ENCODE measurements at places on chromosomes 12 and 14.

GRCh38 chr12:9198012-9198411 lies 10.2 kb downstream of the PZP start:
- no peak for DNase-seq

DNA sequence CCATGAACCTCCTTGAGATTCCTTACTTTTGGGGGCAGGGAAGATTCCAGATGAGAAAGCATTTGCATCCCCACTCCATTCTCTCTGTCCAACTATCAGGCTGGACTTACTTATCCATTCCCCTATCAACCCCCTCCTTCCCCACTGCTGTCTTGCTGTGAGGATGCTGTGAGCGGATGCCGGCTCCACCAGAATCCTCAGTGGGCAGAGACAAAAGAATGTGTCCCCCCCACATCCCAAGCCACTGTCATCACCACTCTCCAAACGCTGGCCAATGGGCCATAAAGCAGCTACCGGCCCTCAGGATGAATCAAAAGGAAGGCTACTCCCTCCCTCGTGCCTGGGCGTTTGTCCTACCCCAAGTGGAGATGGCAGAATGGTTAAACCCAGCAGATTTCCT lies 173.0 kb upstream of the NTF3 start:
- no peak for DNase-seq

DNA sequence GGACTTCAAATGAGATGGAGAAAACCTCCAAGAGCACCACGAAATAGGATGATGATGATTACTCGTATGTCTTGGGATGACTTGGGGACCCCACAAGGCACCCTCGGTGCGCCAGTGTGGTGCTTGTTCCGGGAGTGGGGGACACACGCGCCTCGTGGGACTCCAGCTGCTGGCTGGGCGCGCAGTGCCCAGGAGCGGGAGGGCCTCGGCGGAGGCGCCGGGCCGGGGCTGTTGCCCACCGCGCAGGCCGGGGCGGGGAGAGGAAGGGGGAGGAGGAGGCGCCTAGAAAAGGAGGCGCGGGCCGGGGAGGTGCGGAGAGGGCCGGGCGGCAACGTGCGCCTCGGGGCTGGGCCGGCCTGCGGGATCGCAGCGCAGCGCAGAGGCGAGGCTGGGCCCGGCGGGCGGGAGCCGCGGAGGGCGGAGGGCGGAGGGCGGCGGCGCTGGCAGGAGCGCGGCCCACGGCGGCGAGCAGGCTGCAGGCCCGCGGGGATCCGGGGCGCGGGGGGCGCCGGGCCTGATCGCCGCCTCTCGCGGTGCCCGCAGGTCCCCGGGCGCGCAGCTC lies at the start of gene RFLNA:
Gene RFLNA (plus strand): TSS at position 314 of the 562 bp plus-strand sequence. CDS start 337 bp downstream, outside the sequence.
- no peak for DNase-seq

DNA sequence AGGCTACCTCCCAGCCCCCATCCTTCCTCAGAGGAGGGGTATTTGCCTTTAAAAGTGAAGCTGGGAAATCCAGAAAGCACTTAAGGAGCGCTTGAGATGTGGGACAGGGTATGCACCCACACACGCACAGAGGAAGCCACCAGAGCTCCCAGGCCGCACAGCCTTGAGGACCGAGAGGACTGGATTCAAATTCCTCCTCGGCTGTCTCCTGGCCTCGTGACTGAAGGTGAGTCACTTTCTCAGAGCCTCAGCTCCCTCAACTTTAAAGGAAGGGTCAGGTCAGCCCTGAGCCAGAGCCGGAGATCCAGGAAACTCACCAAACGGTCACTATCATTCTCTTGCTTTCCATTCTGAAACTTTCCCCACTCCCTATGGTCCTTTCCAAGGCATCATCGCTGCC lies 37.6 kb downstream of the BCL11B start:
- no peak for DNase-seq

DNA sequence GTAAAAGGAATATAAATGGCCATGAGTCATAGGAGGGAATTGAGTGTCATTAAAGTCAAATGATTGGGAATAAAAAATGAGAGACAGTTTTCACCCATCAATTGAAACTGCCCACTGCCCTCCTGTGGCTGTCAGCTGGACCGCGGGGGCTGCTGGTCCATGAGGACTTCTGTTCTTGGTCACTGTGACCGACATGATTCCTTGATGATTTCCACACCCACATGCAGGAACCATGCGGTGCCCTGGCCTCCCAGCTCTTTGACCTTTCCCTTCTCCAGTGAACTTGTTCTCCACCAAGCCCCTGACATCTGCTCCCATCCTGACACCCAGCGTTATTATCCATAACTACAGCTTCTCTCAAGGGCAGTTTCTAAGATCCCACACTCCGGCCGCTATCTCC lies 48.4 kb downstream of the C12orf75 start:
- no peak for DNase-seq

DNA sequence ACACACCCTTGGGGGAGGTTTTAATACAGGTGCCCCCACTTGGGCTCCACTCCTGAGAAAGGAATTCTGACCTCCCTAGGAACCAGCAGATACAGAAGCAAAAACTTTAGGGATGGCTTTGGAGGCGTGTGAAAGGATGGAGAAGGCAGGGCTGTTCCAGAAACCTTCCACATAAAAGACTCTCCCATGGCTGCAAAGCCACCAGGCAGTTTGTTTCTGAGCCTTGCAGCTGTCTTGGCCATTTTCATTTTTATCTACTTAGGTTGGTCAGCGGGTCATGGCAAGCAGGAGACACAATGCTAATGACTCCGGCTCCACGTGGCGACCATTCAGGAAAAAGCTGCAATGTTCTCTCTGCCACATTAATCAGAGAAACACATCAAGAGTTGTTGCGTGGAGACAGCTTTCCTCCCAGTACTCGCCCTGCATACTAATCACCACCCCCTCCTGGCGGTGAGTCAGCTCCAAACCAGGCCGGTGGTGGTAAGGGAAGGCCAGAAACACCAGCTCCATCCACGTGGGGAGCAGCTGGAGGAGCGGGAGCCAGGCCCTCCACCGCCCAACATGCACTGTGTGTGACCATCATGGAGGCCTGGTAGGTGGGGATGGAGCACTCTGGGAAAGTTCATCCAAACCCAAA lies 30.9 kb upstream of the IRF2BPL start:
- DNase-seq = no peak

GRCh38 chr12:14919455-14919854 lies 18.9 kb downstream of the ERP27 start:
- DNase-seq = no peak

DNA sequence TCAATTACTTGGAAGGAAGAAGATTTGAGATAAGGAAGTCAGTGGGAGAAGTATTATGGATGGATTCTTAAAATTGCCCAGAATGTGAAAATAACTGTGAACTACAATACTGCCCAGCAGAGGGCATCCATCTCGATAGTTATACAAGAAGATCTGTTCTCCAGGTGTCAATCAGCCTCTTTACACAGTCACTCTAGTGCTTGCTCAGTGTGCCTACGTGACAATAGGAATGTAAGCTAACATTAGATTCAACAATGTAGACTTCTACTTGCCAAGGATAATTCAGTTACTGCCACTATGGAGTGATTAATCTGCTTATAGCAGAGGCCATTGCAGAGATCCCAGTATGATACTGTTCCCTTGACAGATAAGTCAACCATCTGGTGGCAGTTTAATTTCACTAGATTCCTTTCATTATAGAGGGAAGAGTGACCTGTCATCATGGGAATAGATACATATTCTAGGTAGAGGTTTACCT lies 10.6 kb upstream of the MAP4K5 start:
- DNase-seq = no peak

- DNase-seq = no peak
Observed at GRCh38 chr12:132211816-132212215, 67.6 kb downstream of the NOC4L start.

GRCh38 chr14:67618617-67619063 lies 1.1 kb upstream of the ARG2 start:
- no peak for DNase-seq

GRCh38 chr12:29653286-29653685 lies 130.5 kb downstream of the TMTC1 start:
- DNase-seq = no peak

DNA sequence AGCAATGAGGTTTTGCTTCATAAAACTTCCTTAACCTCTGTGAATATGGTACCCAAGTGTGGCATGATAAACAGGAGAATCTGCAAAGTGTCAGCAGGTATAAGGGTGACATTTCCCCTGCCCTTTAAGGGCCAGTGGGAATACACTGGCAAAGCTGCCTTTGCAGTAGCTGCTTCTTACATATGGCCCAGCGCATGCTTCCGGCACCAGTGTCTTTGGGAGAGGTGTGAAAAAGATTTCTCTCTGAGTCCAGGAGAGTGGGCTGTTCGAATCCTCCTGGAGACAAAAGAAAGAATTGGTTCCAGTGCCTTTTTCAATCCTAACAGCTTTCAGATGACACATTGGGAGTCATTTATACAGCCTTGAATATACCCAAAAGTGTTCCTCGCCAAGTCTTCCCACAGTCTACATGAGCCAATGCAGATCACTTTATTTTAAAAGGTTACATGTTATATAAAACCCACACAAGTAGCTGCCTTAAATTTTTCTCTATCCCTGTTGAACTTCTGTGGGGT lies 437.7 kb downstream of the PRKD1 start:
- no peak for DNase-seq

DNA sequence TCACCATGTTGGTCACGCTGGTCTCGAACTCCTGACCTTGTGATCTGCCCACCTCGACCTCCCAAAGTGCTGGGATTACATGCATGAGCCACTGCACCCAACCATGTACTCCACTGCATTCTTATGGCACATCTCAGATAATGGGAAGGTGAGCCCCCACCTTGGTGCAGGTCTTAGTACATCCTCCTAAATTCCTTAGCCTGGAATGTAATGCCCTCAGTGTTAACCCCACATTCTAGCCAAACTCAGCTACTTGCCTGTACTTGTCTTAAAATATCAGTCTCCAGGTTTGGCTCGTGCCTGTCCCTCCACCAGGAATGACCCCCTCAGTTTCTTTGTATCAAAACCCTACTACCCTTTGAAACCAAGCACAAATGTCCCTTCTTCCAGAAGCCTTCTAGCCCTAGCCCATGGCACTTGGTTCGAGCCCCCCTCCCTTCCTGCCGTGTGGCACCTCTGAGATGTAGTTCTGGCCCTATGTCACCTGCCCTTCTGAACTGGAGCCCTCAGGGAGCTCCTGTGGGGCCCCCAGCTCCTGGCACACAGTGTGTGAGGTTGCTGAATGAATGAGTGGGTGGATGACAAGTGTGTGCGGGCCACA lies 8.4 kb downstream of the KCNH3 start:
- DNase-seq = no peak

DNA sequence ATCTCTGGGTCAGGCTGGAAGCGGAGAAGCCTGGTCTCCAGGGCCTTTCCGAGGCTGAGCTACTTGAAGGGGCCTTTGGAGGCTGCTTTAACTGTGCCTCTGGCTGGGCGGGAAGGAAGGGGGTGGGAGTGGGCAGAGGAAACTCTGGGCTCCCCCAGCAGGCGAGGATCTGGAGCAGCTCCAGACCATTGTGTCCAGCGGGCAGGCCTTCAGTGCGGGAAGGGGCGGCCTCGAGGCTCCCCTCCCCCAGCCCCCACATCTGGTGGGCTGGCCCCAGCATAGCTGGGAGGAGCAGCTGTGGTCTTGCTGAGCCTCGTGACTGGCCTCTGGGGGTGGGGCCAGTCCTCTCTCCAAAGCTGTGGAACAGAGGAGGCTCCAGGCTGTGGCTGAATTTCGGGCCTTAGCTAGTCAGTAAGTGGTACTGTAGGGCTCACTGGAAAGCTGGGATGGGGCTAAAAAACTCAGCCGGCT lies 3.4 kb downstream of the TAMALIN start:
- no peak for DNase-seq

- DNase-seq = no peak
Observed at GRCh38 chr14:31253746-31254471, 46.3 kb upstream of the HECTD1 start.

DNA sequence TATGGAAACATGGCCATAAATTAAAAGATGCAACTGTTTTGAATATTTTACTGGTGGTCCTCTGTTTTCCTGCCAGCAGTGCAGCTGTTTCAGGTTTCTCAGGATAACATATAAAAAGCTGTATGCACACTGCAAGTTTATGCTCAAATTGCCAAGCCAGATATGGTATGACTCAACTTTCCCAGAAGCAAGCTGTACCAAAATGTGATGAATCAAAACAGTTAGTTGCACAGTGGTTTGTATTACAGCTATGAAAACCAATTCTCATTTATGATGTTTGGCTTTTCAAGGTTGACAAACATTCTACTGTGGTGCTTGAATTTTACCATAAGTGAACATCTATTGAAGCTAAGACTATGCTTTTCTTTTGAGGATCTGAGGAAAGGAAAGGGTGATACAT lies 15.5 kb downstream of the TRMT5 start:
- DNase-seq = no peak

DNA sequence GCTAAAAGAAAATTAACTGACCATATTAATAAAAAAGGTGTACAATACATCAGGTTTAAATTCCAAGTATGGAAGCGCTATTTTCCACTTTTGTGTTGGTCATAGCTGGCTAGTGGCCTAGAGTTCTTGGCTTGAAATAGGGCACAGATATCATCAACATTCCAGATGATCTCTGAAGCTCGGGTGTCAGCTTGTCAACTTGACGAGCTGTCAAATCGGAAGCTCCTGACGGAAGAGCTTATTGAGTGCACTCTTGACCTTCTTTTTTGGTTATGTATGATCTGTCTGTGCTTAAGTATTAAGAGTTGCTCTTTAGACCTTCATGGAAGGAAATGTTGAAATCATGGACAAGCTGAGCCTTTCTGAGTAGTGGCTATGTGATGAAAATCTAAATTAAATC lies 177.9 kb downstream of the APAF1 start:
- DNase-seq = no peak

GRCh38 chr12:89576572-89577220 lies 50.8 kb upstream of the POC1B start:
- no peak for DNase-seq

GRCh38 chr12:124039276-124039675 lies 66.3 kb downstream of the ZNF664 start:
- DNase-seq = no peak

DNA sequence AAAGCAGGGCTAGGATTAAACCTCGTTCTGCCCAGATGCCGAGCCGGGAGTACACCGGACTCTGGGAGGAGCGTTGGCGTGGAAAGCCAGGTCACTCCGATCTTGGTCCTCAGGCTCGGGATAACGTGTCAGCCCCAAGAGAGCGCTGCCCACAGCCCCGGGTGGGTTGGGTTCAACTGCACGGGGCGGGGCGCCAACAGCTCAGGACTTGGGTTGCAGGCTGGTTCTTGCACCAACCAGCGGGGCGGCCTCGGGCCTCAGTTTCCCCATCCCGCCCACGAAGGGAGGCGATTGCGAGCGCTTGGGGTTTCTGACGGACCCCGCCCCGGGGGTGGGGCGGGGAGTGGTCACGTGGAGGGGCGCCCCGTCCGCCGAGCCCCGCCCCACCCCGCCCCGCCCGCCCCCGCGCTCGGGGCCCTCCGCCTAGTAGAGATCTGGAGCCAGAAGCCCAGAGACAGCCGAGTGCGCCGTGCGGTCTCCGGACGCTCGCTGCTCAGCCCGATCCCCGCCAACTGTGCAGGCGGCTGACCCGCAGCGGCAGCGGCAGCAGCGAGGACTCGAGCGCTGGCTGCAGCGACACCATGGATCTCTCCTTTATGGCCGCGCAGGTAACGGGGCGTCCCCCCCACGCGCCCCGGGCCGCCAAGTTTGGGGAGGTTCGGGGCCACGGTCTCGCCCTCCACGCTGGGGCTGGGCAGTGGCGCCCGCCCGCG lies at the start of gene C14orf132:
Gene C14orf132 (plus strand): TSS at position 443 of the 713 bp plus-strand sequence. CDS start 139 bp downstream, at position 582.
- DNase-seq = no peak
